HuH-7.5 (cell line): ENCODE measurements at places on chromosomes 7 and 10.

GRCh38 chr7:95469187-95469586 lies 16.6 kb upstream of the ASB4 start:
- DNase-seq = no peak

DNA sequence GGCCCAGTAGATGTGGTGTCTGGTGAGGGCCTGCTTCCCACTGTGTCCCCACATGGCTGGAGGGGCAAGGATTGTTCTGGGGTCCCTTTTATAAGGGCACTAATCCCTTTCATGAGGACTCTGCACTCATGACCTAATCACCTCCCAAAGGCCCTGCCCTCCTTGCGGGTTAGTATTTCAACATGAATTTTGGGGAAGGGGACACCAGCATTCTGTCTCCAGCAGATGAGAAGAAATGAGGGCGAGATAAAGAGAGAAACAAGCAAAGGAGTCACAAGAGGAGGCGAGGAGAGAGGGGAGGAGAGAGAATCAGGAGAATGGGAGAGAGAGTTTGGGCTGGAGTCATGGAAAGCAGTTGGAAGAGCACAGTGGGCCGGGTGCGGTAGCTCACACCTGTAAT lies 83.7 kb downstream of the C10orf105 start:
- no peak for DNase-seq

GRCh38 chr7:21314954-21315353 lies 112.9 kb upstream of the SP4 start:
- DNase-seq = no peak

GRCh38 chr10:2476812-2477553 lies 590.4 kb upstream of the PFKP start:
- DNase-seq = no peak

- DNase-seq = peak; percentile 54
Observed at GRCh38 chr7:100626530-100627237, 14.3 kb downstream of the MOSPD3 start.

DNA sequence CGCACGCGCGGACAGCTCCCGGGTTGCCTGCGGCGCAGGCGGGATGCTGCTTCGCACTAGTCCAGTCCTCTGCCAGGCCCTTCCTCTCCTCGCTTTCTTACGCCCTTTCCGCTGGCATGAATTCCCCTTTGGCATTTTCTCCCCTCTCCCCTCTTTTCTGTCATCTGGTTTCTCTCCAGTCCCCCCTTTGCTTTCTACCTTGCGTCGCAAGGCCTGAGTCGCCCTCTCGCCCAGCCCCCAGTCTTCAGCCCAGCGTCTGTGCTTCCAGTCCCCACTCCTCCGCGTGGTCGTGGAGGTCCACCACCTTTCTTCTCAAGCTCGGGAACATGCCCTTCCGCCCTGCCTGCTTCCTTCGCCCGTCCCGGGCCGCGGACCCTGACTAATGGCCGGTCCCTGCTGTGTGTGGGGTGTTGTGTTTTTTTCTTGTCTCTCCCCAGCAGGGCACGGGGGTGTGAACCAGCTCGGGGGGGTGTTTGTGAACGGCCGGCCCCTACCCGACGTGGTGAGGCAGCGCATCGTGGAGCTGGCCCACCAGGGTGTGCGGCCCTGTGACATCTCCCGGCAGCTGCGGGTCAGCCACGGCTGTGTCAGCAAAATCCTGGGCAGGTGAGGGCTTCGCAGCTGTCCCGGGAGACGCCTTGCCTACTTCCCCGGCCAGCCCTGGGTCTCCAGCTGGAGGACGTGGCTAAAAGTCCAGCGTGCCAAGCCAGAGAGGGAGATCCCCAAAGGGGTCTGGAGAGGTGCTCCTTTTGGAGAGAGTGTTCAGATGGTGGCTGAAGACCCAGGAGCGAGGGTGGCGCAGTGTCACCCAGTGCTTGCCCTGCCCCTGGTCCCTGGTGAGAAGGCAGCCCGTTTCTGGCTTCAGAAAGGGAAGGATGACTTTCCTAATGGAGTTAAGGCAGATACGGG lies 4.2 kb downstream of the PAX2 start:
- DNase-seq = no peak

DNA sequence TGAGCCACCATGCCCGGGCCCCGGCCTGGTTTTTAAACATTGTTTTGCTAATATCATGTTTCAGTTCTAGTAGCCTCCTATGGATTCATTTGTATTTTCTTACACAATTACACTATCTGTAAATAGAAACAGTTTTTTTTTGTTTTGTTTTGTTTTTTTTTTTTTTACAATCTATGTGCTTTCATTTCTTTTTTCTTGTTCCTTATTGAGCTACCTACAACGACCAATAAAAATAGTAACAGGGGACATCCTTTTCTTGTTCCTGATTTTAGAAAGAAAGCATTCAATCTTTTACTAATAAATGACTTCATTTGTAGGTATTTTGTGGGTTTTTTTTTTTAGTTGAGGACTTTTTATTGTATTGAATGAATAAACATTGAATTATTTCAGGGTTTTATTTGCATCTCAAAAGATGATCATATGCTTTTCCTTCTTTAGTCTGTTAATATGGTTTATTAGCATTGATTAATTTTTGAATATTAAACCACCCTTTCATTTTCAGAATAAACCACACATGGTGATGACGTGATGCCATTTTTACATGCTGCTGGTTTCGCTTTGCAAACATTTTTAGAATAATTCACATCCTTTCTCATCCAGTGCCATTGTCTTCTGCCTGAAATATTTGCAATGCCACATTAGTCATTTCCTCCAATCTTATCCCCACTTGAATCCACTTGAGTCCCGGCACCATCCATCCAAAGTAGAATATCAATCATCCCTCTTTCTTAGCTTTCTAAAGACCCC lies 18.1 kb upstream of the AKR1E2 start:
- DNase-seq = no peak

DNA sequence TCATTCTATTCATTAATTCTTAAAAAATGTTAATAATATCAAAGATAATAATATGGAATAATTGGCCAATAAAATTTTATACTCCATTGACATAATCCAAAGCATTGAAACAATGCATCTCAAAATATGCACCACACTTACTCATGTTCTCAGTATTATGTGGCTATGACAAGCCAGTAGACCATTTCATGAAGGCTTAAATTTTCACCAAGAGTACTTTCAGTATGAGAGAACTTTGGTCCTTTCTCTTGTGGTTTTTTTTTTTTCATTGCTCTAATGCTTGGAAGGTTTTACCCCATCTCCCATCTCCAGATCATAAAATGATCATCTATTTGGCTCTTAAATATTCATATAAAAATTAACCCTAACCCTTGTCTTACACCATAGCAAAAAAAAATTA lies 45.5 kb upstream of the TMEM140 start:
- DNase-seq = no peak

- DNase-seq = no peak
Observed at GRCh38 chr7:16063716-16064675, 357.3 kb downstream of the CRPPA start.

- DNase-seq = no peak
Observed at GRCh38 chr10:130040351-130040750, 70.3 kb downstream of the C10orf143 start.

DNA sequence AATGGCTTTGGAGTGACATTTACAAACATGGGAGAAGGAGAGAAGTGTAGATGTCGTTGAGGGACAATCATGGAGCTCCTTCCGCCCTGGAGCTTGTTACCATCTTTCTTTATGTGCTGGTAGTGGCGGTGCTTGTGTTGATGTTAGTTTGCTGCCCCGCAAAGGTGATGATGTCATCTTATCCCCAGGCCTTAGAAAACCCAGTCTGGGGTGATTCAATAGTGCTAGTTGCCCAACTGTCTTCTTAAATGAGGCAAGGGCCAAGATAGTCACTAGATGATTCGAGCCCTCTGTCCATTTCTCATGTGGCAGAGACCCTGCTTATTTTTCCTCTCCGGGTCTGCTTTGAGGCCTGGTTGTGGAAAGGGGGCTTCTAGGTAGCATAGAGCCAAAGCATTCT lies 277.4 kb downstream of the CCSER2 start:
- DNase-seq = no peak

DNA sequence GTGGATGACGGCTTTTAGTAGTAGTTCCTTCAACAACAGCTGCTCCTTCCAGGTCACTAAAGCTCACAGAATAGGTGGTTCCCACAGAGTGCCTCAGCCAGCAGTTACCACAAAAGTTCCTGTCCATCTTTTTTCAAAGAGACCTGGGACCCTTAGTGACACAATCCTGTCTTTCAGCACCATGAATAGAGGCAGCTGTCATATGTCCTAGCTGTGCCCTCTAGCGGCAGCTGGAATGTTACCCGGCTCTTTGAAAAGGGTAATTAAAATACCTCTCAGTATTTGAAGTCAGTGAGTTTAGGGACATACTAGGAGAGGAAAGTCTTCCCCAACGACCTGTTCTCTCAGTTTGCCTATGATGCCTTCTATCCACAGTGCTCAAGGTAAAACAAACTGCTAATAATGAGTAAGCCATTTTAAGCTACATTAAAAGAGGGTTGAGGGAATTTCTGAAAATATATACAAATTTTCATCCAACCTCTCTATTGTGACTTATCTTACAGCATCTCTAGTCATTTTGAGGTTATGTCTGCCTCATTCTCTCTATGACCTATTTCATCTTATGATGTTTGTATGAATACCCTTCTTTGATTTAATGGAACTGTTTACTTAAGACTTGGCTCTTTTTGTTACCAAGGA lies 290.8 kb downstream of the NXPH1 start:
- DNase-seq = peak; percentile 62

GRCh38 chr10:26378861-26379294 lies 59.3 kb upstream of the APBB1IP start:
- no peak for DNase-seq

GRCh38 chr7:108973075-108973474 lies 403.4 kb downstream of the DNAJB9 start:
- DNase-seq = no peak

DNA sequence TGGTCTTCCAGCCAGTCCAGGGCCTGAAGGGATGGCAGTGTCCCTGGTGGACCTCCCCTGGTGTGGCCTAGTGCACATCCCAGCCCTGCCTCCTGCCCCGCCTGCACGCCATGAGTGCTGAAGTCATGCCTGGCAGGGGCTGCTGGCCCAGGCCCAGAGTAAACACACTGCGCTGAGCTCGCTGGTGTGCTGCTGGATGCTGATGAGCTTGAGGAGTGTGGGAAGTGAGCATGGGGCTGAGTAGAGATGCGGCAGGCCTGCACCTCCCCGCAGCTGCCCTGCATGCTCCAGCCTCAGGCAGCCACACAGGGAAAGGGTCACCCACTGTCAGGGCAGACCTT lies 43.2 kb downstream of the HTRA1 start:
- peak; percentile 34 for DNase-seq

- DNase-seq = peak; percentile 84
Observed at GRCh38 chr10:13659887-13660550, 73.3 kb downstream of the PRPF18 start.

- DNase-seq = no peak
Observed at GRCh38 chr7:114534953-114535352, 120.3 kb downstream of the FOXP2 start.

DNA sequence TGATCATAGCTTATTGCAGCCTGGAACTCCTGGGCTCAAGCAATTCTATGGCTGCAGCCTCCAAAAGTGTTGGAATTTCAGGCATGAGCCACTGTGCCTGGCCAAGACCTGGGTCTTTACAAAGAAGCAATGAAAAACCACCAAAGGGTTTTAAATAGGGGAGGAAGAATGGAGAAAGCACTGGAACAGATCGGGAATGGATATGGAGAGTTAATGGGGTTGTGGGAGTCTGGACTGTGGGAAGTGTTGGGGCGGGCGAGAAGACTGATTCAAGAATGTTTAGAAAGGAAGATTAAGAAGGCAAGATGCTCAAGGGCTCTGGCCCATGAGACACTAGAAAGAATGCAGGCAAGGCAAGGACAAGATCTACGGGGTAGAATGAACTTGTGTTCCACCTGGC lies 98.5 kb downstream of the CARD11 start:
- DNase-seq = no peak

DNA sequence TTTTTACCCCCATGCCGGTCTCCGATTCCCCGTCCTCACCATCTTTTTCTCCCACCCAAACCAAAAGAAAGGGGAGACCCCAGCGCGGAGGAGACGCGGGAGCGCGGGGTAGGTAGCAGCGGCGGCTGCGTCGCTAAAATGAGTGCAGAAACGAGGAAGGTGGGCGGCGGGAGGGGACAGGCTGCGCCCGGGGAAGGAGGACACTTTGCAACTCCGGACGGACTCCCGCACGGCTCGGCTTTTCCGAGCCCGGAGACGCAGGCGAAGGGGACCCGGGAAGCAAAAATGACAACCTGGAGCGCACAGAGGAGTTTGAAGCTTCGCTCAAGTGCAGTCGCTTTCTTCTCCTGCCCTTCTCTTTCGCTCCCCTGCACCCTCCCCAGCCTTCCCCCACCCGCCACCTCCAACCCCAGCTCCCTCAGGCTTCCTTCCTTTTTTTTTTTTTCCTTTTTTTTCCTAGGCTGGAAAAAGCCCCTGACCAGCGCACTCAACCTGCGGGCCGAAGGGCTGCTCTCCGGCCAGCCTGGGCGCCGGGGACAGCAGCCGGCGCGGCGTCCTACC lies 453 bp downstream of the SFMBT2 start:
- DNase-seq = no peak

DNA sequence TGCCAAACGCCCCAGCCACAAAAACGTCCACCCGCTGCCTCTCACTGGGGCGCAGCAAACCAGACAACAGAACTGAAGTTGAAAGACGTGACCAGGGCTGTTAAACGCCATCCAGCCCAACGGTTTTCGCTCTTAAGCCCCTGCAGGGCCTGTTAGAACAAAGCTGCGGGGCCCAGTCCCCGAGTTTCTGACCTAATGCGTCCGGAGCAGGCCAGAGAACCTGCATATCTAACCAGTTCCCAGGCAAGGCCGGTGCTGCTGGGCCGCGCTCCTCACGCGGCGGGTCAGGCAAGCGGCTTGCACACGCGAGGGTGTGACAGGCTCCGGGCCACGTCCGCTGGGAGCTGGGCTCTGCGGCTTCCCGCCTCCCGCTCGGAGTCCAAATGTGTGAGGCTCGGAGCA lies 87.0 kb downstream of the PTPRN2 start:
- DNase-seq = no peak

- DNase-seq = no peak
Observed at GRCh38 chr10:20641605-20642004, 255.5 kb downstream of the NEBL start.

DNA sequence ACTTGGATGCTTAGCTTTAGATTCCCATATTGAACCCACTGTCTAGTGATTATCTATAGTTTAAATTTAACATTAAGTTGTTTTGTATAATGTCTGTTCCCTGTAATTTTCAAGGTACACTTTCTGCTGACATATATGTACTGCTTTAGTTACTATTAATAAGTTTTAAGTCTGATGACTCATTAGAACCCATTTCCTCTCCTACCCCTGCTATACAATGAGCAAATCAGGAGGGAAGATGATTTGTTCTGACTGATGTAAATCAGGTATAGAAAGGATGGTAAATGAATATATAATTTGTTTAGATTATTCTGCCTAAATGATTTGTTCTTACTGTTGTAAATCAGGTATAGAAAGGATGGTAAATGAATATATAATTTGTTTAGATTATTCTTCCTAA lies 691.8 kb downstream of the NXPH1 start:
- no peak for DNase-seq

DNA sequence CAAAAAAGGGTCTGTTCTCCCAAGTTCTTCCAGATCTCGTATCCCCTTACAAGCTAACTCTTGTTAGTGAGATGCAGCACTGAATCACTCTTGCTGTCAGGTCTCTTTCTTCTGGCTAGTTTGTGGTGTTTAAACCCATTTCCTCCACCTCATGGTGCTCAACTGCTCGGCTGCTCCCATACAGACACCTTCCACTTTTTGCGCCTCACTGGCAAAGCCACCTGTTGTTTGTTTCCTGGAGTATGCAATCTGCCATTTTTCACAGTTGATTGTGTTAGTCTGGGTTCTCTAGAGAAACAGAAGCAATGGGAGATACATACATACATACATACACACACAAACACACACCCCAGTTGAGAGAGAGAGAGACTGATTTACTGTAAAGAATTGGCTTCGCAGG lies 124.4 kb upstream of the SP8 start:
- DNase-seq = no peak

- DNase-seq = no peak
Observed at GRCh38 chr7:24808518-24808917, 51.3 kb upstream of the GSDME start.
